Activated CD4-positive, alpha-beta T cell treated with anti-CD3 and anti-CD28 coated beads for 4 hours (primary cell): ENCODE measurements at places on chromosomes 5 and 9.

DNA sequence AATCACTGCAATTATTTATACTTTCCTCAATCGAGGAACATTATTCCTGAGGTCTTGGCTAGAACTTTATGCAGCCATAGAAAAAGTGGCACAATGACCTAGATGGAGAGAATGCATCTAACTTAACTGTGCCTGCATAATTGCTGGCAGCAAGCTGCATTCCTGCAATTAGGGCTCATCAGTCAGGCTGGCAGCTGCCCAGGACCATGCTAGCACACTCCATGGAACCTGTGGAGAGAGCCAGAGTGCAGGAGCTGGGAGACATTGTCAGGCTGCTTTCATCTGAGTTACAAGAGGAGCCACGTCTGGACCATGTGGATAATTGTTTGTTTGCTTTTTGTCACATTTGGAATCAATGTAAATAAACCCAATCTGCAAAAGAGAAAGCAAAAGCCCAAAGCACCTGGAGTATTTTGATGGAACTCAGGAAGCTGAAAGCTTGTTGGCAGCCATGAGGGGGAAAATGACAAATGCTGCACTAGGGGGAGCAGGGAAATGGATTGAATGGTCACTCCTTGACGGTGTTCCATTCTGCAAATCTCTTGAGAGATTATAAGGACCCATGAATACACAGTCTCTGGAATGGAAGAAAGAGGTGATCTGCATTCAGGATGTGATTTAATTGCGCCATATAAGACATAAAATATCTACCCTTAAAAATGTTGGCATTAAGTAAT lies 839.9 kb downstream of the MAT2B start:
- no peak for DNase-seq

DNA sequence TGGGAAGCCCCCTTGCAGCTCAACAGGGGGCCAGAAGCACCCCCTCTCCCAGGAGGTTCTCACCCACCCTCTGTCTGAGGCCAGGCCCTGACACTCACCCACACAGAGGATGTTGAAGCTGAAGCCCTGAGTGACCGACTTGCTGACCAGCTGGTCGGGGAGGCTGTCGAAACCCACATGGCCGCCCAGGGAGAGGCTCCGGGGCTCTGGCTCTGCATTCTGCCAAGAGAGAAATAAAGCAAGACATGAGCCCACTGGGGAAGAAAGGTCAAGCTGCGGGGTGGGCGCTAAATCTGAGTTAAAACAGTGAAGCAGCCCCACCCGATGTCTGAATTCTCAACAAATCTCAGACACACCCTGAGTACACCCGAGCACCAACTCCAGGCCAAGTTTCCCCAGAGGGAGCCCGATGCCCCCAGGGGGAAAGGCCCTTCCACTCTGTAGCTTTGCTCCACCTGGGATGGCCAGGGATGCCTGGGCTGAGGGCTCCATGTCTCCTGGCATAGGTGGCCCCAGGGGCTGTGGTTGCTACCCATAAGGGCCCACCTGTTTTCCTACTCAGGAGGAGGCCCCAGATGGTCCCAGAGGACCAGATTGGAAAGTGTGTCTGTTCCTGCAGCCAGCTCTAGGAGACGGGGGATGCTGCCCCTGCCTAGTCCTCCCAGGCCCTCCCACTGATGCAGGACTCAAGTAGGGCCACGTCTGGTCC lies 11.6 kb downstream of the SEPTIN8 start:
- no peak for DNase-seq

DNA sequence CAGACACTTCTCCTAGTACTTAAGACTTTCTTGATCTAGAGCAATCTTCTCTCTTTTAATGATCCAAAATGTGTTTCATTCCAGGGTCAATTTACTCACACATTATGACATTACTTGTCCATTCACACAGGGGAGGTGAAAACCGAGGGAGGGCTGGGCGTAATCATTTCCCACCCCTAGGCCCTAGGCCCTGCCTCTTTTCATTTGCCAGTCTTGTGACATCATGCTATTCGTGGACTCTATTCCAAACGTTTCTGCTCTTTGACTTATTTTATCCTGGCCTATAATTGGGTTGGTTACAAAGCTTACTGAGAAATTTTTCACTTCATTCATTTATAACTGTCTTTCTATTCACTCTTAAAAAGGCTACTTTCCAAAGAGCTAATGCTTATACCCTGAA lies 2.4 kb downstream of the DCAF12 start:
- DNase-seq = no peak

DNA sequence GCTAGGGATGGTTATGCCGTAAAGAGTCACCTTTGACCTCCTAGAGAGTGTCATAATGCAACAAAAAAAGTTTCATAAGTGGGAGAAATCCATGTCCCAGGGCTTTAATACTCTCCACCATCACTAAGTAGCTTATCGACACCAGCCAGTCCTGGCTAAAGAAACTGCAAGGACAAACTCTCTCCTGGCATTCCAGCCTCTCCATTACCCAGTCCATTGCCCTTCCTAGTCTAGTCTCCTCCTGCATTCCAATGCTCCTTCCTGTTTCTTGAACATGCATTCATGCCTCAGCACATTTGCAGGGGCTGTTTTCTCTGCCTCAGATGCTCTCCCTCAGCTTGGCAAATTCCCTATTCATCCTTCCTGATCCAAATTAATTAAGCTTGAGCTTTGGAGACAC lies 364.1 kb downstream of the BRINP1 start:
- no peak for DNase-seq

DNA sequence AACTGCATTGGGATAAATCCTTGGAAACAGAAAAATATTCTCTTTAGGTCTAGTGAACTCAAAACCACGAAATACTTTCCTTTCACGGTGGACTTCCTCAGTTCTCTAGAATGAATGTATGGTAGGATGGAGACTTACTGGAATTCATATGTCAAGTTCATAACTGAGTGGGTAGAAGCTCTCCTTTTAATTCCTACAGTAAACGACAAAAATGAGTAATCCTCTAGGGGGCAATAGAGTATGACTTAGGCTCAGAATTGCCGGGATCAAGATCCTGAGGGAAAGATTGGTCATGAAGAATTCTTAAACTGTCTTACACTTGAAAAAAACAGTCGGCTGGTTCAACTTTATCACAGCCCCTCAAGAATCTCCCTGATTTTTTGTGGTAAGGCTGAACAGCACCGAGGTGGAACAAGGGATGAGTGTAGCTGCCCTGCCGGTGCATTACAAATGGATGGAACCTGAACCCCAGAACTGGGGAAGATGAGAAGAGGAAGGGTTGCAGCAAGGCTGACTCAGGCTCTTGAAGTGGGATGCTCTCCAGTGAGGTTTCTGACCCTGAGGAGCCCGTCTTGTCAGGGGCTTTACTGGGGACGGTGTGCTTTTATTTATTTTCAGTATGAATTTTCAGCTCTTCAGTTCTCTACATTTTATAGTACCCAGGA lies 14.0 kb upstream of the LOX start:
- no peak for DNase-seq
